ENCODE measurements at places on chromosomes 12 and 14.

- no peak for DNase-seq
Observed at GRCh38 chr14:74290415-74290814, 12.3 kb downstream of the ABCD4 start.

- peak; percentile 80 for DNase-seq
Observed at GRCh38 chr12:123269395-123269892, 2.2 kb downstream of the CDK2AP1 start.

DNA sequence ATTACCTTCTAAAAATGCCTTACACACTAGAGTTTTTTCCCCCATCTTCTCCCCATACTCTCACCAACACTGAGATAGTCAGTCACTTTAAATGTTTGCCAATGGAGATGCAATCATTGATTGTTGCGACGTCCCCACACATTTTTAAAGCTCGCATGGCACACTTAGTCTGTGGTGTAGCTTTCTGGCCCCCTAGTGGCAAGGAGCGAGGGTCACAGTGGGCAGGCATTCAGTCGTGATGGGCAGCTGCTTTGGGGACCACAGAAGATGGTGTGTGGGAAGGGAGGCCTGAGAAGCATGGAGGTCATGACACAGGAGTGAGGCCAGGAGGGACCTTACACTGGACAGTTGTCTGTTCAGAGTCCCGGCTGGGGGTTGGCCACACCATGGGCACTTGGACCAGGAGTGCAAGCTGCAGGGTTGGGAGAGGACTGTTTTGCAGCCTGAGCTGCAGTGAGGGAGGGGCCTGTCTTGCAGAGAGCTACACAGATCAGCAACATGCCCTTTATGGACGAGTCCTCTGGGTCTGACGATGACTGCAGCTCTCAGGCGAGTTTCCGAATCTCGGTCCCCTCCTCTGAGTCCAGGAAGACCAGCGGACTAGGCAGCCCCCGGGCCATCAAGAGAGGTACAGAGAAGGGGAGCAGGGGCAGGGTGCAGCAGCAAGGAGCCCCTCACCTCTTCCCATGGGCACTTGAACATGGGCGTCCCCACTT is 28.6 kb downstream of the PIGH start:
- DNase-seq: peak; percentile 74

- peak; percentile 7 for DNase-seq
Observed at GRCh38 chr12:41514907-41515306, 326.8 kb downstream of the PDZRN4 start.

DNA sequence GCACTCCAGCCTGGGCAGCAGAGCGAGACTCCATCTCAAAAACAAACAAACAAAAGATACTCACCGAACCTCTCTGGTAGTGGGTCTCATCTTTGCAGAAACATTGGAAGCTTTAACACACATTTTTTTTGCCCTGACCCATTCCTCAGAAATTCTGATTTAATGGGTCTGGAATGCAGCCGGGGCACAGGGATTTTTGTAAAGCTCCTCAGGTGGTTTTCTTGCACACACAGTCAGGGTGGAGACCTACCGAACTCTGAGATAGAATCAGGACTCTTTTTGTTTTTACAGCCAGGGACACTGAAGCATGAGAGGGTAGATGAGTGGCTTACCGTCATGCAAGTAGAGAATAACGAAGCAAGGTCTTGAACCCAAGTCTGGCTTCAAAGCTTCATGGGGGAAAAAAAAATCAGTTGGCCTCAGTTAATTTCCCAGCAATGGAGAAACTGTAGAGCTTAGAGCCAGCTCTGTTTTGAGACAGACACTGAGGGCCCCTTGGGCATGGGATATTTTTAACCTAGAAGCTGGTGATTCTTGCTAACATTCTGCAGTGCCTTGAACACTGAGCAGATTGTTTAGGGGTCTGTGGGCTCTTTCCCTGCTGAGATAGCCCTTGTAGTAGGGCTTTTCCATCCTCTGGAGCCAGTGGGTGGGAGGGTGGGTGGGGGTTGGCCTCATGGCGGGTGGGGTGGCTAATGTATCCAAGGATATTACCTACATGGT is 4.8 kb downstream of the RNU4-2 start:
- no peak for DNase-seq

DNA sequence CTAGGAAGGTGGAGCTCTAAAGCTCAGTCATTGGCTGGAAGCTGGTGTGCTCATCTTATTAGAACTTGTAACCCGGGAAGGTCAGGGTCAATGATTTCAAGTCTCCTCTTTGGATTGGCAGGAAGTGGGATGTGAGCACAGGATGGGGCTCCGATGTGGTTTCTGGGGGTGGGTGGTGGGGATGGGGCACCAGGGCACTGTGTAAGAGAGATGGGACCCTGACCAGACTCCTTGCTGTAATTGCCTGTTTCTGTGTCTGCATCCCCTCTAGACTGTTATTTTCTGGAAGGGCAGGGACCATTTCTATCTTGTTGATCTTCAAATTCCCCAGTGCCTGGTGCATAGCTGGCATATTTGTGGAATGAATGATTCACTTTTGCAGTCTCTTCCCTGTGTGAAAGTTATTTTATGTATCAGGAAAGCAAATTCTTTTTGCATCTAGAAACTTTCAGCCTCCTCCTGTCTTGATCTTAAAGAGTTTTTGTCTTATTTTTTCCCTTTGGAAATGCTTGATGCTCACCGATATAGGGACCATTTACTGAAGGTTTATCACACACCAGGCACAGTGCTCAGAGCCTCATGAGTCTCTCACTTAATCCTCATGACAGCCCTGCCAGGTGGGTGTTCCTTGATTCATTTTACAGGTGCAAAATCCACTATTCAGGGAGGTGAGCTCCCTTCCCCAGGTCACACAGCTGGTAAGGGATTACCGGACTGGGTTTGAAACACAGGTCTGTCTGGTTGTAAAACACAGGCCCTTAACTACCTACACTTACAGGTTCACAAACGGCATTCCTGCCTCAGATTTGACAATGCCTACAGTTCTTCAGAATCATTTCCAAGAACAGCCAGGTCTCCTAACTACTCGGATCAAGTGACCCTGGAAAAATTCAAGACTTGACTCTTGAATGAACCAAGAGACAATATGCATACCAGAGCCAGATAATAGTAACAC is 86.9 kb upstream of the IGF1 start:
- no peak for DNase-seq

GRCh38 chr12:89189448-89189847 is 162.9 kb downstream of the DUSP6 start:
- no peak for DNase-seq

DNA sequence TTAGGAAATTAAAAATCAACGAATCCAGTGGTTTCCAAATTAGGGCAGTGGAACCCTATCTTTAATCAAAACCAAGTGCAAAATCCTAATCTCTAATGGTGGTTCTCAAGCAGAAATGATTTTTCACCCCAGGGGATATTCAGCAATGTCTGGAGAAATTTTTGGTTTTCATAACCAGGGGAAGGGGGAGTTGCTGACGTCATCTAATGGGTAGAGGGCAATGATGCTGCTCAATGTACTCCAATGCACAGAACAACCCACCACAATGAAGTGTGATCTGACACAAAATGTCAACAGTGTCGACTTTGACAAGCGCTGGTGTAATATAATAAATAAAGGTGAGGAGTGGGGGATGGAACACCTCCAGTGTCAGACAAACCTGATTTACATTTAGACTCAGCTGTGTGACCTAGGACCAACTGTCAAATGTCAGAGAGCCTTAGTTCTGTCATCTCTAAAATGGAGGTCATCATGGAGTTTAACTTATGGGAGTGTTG is 81.5 kb downstream of the CMKLR1 start:
- DNase-seq: no peak

DNA sequence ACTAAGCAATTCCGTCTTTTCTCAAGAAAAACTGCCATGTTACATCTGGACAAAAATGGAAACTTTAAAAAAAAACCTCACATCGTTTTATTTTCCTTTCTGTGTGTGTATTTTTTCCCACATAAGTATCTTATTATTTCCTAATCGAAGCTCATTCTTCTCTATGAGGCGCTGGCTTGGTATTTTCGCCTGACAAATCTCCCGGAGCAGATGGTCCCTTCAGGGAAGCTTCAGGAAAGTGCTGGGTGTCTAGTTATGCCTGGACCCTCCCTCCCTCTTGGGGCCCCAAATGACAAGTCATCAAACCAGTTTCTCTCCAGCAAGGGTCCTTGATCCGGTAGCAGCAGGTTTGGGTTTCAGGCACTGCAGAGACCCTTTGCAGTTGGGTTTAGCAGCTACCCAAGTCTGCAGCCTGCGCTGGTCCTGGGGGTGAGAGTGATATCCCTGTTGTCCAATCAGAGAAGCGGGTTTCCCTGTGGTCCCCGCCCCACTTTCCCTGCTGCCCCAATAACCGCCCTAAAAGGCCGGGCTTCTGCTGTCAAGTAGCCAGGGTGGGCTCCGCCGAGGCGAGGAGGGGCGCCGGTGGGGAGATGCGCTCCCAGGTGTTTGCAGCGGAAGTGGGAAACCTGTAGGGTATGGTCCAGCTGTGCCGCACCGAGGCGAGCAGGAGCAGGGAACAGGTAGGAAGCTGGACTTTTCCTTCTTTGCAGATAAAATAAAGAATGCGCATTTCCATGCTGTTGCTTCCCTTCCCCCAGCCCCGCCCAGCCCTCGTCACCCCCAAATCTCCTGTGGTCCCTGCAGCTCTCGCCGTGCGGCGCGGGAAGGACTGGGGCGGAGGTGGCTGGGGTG is at the start of gene CNTN1:
TSS of gene CNTN1 (plus strand) at position 527 of the 852 bp plus-strand sequence.
- DNase-seq: peak; percentile 77

DNA sequence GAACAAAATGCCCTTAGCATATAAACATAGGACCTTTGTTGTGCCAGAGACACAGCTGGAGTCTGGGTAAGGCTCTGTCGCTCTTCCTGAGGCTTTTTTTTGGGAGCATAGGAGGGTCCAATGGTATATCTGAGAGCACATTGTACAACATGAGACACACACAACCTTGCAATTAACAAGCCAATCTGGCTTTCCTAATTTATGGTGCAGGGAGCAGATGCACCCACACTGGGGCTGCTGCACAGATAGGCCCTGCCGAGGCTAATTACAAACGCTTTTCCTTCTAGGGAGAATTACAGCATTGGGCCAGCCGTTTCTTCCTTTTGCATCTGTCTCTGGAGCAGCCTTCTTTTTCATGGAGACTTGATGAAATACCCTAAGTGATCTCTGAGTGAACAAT is 75.0 kb upstream of the OVCH1 start:
- no peak for DNase-seq

DNA sequence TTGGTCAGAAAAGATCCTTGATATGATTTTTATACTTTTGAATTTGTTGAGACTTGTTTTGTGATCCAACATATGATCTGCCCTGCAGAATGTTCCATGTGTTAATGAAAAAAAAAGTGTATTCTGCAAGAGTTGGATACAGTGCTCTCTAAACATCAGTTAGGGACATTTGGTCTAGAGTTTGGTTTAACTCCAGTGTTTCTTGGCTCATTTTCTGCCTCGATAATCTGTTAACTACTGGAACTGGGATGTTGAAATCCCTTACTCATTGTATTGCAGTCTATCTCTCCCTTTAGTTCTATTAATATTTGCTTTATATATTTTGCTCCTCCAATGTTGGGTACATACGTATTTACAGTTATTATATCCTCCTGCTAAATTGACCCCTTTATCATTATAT is 18.3 kb upstream of the TXNRD1 start:
- no peak for DNase-seq

DNA sequence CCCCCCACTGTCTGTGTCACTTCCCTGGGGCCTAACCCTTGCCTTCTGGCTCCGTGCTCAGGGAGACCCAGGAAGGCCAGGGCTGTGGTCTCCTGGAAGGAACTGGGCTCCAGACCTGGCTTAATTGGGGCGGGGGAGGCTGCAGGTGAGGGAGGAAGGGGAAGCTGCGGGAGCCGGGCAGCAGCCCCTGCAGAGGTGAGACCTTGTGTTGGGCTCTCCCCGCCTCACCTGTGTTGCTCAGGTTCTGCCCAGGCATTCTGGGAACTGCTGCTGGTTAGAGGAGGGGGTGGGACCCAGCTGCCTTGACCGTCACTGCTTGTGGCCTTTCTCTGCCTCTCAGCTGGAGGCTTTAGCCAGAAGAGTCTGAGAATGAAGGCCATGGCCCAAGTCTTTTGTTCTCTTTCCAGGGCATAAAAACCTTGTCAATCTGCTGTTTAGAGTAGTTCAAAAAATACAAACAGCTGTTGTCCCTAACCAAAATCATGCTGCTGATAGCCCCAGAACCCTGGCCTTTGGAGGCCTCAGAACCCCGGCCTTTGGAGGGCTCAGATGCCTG is 247.6 kb downstream of the CHST11 start:
- DNase-seq: no peak

- no peak for DNase-seq
Observed at GRCh38 chr12:58841058-58841798, 79.1 kb downstream of the LRIG3 start.

DNA sequence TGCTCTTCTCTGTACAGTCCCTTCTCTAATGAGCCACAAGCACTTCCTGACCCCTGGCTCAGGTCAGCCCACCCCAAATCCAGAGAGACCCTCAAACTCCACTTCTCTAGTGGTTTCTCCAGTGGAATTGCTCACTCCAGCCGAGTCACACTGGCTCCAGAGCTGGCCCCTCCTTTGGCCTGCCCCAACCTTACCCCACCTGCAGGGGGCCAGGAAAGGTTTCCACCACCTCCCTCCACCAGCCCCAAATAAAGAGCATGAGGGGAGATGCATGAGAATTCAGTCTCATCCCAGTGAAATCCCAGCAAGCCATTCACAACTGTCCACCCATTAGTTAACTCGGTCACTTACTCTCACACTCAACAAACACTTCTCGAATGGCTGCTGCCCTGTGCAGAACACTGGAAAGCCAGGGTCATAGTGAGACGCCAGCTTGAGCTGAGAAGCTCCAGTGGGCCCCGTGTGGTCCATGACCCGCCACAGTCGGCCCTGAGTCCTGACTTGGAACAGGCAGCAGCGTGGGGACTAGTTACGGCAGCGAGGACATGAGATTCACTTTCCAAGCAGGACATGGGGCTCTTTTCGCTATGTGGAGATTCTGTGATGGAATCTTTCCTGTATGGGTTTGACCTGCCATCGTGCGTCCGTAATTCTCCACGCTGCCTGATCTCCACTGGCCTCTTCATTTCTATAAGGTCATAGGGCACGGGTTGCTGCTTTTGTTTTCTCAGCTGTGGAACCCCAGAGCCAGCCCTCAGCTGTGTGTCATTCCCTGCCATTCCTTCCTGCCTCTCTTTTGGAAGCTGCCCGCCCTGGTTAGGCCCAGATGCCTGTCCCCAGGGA is 44.2 kb downstream of the SLC6A12 start:
- DNase-seq: peak; percentile 37

DNA sequence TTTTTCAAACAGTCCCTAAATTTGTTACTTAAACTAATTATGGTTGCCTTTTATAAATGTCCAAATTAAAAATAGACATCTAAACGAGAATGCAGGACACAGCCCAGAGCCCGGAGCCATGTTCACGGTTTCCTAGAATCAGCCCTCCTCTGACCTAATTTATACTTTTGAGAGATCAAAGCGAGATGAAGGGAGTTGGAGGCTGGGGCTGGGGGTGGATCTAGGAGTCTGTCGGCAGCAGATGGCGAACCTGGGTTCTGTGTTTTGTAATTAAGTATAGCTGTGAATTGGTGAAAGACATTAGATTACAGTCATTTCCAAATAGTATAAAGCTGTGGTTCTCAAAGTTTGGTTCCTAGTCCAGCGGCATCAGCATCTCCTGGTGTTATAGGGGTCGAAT is 210.1 kb downstream of the SLC41A2 start:
- no peak for DNase-seq
